ENCODE measurements at places on chromosomes 2 and 18. TPM values are rescaled to one million over a fixed set of nuclear protein-coding genes. Genes with fewer than 3 reads are reported as not detected.

NYAP2 gene
- total RNA-seq: not detected

TBR1 gene
- not detected for total RNA-seq

OR6B2 gene
- total RNA-seq: not detected

TPO gene
- not detected for total RNA-seq

PPP1R1C gene
- 2.5 TPM for total RNA-seq

GPR39 gene
- 6.1 TPM for total RNA-seq

KATNAL2 gene
- 0.33 TPM for total RNA-seq

PMAIP1 gene
- total RNA-seq: 17.8 TPM

CMPK2 gene
- total RNA-seq: 0.50 TPM

SERPINB11 gene
- not detected for total RNA-seq

LIMS4 gene
- 2.6 TPM for total RNA-seq

ACOXL gene
- not detected for total RNA-seq

AMER3 gene
- not detected for total RNA-seq

TTN gene
- total RNA-seq: 0.38 TPM

TRIM54 gene
- total RNA-seq: not detected

RABL2A gene
- total RNA-seq: 7.3 TPM

DNAJC5G gene
- total RNA-seq: not detected

CNGA3 gene
- total RNA-seq: not detected

STPG4 gene
- total RNA-seq: 0.64 TPM

GALNT14 gene
- 25.4 TPM for total RNA-seq

MITD1 gene
- 20.5 TPM for total RNA-seq

UGT1A3 gene
- 0.37 TPM for total RNA-seq

TUBB6 gene
- 1,295 TPM for total RNA-seq

NEMP2 gene
- 5.0 TPM for total RNA-seq

LINC00305 gene
- total RNA-seq: not detected

ANKRD62 gene
- not detected for total RNA-seq

GALNT13 gene
- 0.17 TPM for total RNA-seq

NTSR2 gene
- not detected for total RNA-seq

SERPINB7 gene
- total RNA-seq: 55.6 TPM

LYG1 gene
- total RNA-seq: not detected

KYNU gene
- total RNA-seq: 0.75 TPM

DSG4 gene
- under 0.01 TPM for total RNA-seq

LOXHD1 gene
- not detected for total RNA-seq

Measured in mammary epithelial cell (primary cell).